ENCODE measurements at places on chromosomes 12 and 14. TPM values are rescaled to one million over a fixed set of nuclear protein-coding genes. Genes with fewer than 3 reads are reported as not detected.

The SLC17A8 gene
- not detected for total RNA-seq

The SMCO2 gene
- total RNA-seq = not detected

DNA sequence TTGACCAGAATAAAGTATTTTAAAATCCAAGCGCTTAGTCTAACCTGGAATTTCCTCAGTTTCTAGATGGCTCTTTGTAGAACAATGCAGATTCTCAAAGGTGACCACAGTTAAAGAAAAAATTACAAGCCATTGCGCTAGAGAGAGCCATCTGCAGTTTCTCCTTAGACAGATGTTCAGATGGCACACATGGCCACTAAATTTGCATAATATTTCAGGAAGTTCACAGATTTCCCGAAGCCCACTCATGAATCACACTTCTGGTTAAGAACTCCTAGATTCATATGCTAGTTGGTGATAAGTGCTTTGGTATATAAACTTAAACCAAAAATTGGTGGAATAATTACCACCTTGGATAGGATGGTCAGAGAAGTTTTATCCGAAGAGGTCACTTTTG is 749 bp downstream of the AKAP3 start:
- no peak for DNase-seq
- peaks cover 14% of the 10 kb centered on the region for H3K4me1 ChIP-seq
- H3K36me3 ChIP-seq = no peaks in the 10 kb centered on the region
- H3K27me3 ChIP-seq = no peaks in the 10 kb centered on the region
- H3K4me3 ChIP-seq = peak overlapping the region; percentile 89

DNA sequence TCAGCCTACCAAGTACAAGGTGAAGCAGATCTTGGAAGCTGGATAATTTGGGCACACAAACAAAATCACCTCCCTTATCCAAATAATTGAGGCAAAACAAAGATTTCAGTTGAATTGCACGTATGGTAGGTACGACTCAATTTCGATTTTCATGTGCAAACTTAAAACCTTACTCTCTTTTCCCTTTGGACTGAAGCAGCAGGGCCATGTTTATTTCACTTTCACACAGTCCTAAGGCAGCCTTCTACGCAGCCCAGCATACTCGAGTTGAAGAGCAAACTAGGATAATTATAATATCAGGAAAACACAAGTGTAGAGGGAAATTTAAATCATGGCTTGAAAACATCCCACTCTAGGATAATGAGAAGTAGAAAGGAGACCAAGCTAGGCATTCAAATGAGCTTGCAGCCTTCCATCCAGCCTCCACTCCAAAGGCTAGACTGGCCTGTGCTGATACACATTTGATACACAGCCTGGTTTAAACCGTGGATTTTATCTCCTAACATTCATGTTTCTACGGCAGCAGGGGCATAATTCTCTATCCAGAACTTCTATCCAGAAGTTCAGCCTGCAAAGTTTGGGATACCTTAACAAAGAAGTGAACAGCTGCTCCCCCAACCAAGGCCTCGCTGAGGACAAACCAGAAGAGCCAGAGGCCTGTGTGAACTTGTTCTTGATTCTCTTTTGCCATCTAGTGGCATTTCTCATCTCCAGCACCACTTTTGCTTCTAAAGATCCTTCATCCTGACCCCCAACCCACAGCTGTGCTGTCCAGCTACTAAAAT is 2.4 kb upstream of the RNASE7 start:
- H3K27me3 ChIP-seq = no peaks in the 10 kb centered on the region
- no peak overlapping the region for H3K4me3 ChIP-seq
- H3K27ac ChIP-seq = peak overlapping the region; percentile 68
- DNase-seq = no peak

DNA sequence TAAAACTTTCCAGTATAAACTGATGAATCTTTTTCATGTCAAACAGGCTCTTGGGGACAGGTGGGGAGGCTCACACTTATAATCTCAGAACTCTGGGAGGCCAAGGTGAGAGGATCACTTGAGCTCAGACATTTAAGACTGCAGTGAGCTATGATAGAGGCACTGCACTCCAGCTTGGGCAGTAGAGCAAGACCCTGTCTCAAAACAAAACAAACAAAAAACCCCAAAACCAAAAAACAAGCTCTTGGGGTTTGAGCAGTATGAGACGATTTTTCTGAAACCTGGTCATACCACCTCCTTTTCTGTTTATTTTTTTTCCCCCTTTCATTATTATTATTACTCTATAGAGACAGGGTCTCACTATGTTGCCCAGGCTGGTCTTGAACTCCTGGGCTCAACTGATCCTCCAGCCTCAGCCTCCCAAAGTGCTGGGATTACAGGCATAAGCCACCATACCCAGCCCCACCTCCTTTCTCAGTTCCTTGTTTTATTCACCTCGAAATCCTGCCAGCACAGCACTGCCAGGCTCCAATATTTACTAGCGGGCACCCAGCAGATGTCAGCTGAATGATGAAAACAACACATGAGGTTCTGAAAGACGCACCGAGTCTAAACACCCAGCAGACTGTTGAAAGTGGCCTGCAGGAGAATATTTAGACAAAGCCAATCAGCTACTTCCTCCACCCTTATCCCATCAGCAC is 19.5 kb upstream of the CDK17 start:
- no peaks in the 10 kb centered on the region for H3K36me3 ChIP-seq
- no peak for DNase-seq
- H3K4me3 ChIP-seq = no peak overlapping the region
- no peaks in the 10 kb centered on the region for H3K4me1 ChIP-seq
- H3K27me3 ChIP-seq = no peaks in the 10 kb centered on the region
- H3K27ac ChIP-seq = no peak overlapping the region

The OASL gene
- total RNA-seq = 1.1 TPM

DNA sequence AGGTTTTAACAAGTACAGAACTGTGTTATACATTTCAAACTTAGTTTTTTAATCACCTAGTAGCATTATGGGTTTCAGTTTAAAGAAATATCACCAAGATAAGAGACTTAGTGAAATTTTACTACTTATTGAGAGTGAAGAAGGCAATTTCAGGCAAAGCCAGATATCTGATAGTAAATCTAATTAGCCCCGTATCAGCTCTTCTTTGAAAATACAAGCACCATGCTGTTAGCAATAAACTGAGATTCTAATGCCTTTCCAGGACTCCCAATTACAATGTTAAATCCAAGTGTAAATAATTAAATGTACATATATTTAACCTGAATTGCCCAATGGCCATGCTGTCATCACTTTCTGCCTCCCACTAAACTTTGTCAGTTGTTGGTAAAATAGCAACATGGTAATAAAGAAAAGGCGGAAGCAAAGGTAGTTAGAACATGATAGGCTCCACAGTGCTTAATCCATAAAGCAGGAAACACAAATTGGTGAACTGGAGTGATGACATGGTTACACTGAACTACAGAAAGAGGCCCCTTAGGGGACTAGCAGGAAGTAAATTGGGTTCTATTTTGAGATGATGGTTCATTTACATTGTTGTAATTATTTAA is 646.1 kb downstream of the C12orf50 start:
- H3K4me3 ChIP-seq = no peak overlapping the region
- H3K36me3 ChIP-seq = no peaks in the 10 kb centered on the region
- no peaks in the 10 kb centered on the region for H3K27me3 ChIP-seq
- H3K27ac ChIP-seq = no peak overlapping the region
- no peak for DNase-seq

GRCh38 chr12:121260091-121260490 is 36.4 kb downstream of the CAMKK2 start:
- H3K36me3 ChIP-seq = peaks cover 28% of the 10 kb centered on the region
- H3K27me3 ChIP-seq = no peaks in the 10 kb centered on the region
- DNase-seq = no peak
- H3K27ac ChIP-seq = no peak overlapping the region
- no peak overlapping the region for H3K4me3 ChIP-seq

DNA sequence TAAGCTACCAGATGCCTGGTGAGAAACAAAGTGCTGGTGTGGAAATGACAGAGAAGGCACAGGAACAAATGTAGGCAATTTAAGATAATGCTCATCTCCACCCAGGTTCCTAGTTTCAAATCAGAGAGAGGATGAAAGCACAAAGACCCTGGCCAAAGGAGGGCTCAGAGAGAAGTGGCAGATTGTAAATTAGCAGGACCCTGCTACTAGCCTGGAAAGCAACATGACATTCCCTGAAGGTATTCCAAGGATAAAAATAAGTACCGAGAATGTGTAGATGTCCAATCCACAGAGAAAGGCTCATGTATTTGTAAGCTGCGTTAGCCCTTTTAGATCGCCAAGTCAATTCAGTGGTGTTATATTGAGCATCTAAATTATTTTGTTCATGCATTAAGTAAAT is 324.0 kb downstream of the TMEM117 start:
- no peaks in the 10 kb centered on the region for H3K36me3 ChIP-seq
- DNase-seq = no peak
- H3K4me1 ChIP-seq = peaks cover under 1% of the 10 kb centered on the region

DNA sequence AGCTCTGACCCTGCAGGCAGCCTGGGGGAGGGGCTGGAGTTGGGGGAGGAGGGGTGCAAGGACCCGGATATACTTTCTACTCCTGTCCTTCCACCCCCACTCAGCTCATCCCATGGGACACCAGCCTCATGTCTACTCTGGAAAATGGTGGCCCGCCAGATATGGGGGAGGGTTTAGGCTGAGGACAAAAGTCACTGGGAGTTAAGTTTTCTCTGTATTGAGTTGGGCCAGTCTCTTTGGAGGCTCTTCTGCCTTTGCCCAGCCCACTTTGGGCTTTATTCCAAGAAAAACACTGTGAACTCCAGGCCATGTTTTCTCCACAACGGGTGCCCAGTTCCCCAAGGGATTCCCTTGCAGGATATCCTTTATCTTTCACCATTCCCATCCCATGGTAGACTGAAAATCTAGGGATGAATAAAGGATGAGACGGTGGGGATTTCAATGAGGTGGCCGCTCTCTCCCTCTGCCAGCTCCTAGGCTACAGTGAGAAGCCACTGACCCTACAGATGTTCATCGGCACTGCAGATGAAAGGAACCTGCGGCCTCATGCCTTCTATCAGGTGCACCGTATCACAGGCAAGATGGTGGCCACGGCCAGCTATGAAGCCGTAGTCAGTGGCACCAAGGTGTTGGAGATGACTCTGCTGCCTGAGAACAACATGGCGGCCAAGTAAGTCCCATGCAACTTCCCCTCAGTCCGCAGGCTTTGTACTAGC is 4.9 kb downstream of the NFATC4 start:
- H3K27ac ChIP-seq = no peak overlapping the region
- H3K36me3 ChIP-seq = peaks cover 19% of the 10 kb centered on the region
- no peaks in the 10 kb centered on the region for H3K4me1 ChIP-seq
- H3K4me3 ChIP-seq = no peak overlapping the region
- no peaks in the 10 kb centered on the region for H3K27me3 ChIP-seq

GRCh38 chr12:53988541-53989226 is 3.7 kb downstream of the HOXC10 start:
- peaks cover 82% of the 10 kb centered on the region for H3K27me3 ChIP-seq
- H3K36me3 ChIP-seq = no peaks in the 10 kb centered on the region
- DNase-seq = no peak
- peak overlapping the region; percentile 24 for H3K27ac ChIP-seq
